ENCODE measurements at places on chromosomes 16 and 17. TPM values are rescaled to one million over a fixed set of nuclear protein-coding genes. Genes with fewer than 3 reads are reported as not detected.

DNA sequence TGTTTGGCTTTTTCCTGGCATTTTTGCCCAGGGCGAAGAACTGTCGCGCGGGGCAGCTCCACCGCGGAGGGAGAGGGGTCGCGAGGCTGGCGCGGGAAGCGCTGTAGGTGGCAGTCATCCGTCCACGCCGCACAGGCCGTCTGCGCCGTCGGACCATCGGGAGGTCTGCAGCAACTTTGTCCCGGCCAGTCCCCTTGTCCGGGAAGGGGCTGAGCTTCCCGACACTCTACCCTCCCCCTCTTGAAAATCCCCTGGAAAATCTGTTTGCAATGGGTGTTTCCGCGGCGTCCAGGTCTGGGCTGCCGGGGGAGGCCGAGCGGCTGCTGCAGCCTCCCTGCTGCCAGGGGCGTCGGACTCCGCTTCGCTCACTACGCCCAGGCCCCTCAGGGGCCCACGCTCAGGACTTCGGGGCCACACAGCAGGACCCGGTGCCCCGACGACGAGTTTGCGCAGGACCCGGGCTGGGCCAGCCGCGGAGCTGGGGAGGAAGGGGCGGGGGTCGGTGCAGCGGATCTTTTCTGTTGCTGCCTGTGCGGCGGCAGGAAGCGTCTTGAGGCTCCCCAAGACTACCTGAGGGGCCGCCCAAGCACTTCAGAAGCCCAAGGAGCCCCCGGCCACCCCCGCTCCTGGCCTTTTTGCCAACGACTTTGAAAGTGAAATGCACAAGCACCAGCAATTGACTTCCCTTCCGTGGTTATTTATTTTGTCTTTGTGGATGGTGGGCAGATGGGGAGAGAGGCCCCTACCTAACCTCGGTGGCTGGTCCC is 2.3 kb upstream of the CBX4 start:
- peak overlapping the region; percentile 30 for H3K4me3 ChIP-seq
- no peak for DNase-seq
- peaks cover 39% of the 10 kb centered on the region for H3K4me1 ChIP-seq
- peaks cover 14% of the 10 kb centered on the region for H3K36me3 ChIP-seq

The KRT27 gene
- total RNA-seq: not detected

The C17orf50 gene
- total RNA-seq: not detected

DNA sequence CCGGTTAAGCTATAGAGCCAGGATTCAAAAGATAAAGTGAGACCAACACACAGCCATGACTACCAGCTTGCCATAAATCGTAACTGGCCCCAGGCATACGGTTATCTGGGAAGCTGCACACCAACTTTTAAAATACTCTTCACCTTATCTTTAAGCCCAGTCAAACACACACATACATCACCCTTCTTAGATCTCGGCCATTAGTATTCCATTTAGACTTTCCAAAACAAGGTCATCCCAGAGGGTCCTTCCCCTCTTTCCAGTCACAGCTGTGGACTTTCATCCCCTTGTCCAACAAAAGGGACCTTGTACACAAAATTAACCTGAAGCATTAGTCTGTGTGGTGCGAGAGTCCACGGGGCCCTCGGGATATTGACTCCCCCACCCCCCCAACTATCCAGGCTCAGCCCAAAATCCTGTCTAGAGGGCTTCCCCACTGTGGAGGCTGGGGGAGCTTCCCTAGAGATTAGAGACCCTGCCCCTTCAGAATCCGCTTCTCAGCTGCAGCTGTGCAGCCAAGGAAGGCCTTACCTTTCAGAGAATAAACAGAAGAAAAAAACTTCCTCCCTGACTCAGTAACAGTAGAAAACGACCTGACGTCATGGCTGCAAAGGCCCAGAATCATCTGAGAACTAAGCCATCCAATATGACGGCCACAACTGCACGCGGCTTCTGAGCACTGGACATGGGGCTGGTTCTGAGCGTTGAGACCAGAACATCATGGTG is 9.9 kb downstream of the ZFHX3 start:
- no peak overlapping the region for H3K4me3 ChIP-seq
- DNase-seq: no peak
- H3K27ac ChIP-seq: no peak overlapping the region

The RNF222 gene
- not detected for total RNA-seq

DNA sequence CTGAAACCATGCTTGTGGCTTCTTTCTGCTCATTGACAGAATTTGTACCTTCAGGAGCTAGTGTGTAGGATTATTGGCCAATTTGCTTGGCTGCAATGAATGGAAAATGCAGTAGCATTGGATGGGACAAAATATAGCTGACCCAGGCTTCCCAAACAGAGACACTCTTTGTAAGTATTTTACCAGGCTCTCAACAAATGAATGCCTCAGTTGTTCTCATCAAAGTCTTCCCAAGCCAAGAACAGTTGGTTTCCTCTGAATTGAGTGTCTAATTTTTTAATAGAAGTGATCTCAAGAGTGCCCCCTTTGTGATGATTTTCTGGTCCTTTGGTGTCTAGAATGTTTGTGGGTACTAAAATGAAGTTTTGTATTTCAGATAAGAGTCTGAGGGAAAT is 140.9 kb downstream of the SHISA9 start:
- no peaks in the 10 kb centered on the region for H3K27me3 ChIP-seq
- no peak overlapping the region for H3K4me3 ChIP-seq
- H3K27ac ChIP-seq: no peak overlapping the region

DNA sequence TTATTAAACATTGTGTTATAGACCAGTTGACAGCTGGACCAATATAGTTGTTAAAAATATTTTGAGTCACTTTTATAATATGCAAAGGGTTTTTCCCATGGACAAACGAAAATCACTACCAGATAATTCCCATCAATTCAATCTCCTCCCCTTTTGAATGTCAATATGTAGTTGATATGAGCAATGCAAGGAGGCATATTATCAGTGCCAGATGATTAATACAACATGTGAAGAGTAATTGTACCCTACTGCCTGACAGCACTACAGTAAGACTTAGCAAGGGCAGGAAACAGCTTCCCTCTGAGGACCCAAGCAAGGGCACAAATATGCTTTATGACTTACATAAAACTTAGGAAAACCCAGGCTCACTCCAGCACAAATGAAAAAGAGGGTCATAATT is 17.3 kb downstream of the KANSL1 start:
- no peak overlapping the region for H3K27ac ChIP-seq
- DNase-seq: no peak
- peaks cover 52% of the 10 kb centered on the region for H3K4me1 ChIP-seq

The PRSS22 gene
- total RNA-seq: not detected

DNA sequence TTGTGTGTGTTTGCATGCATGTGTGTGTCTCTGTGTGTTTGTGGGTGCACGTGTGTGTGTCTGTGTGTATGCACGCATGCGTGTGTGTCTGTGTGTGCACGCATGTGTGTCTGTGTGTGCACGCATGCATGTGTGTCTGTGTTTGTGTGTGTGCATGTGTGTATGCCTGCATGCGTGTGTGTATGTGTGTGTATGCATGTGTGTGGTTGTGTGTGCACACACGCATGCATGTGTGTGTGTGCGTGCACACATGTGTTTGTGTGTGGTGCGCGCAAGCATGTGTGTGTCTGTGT is 239.9 kb upstream of the TNRC6C start:
- no peaks in the 10 kb centered on the region for H3K4me1 ChIP-seq
- H3K27me3 ChIP-seq: peaks cover 25% of the 10 kb centered on the region
- no peak for DNase-seq
- H3K4me3 ChIP-seq: no peak overlapping the region
- peaks cover 11% of the 10 kb centered on the region for H3K36me3 ChIP-seq
- H3K27ac ChIP-seq: no peak overlapping the region

DNA sequence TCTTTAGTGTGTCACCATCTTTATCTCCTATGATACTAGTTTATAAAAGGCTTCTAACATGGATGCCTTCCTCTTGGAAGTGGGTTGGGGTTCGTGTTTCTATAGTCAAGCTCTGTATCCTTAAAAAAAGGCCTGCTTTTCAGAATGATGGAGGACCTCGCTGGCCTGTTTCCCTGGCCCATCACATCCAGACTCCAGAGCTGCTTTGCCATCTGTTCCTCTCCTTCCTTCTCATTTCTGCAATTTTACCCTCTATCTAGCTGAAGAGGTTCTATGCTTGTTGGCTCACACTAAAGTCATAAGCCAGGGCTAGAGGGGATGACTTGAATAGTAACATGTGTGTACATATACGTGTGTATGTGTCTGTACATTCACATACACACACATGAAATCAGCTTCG is 450.8 kb upstream of the HSBP1 start:
- no peak for DNase-seq
- no peaks in the 10 kb centered on the region for H3K4me1 ChIP-seq
- H3K36me3 ChIP-seq: no peaks in the 10 kb centered on the region
- H3K27ac ChIP-seq: no peak overlapping the region
- H3K4me3 ChIP-seq: no peak overlapping the region

The KLHL10 gene
- total RNA-seq: not detected

DNA sequence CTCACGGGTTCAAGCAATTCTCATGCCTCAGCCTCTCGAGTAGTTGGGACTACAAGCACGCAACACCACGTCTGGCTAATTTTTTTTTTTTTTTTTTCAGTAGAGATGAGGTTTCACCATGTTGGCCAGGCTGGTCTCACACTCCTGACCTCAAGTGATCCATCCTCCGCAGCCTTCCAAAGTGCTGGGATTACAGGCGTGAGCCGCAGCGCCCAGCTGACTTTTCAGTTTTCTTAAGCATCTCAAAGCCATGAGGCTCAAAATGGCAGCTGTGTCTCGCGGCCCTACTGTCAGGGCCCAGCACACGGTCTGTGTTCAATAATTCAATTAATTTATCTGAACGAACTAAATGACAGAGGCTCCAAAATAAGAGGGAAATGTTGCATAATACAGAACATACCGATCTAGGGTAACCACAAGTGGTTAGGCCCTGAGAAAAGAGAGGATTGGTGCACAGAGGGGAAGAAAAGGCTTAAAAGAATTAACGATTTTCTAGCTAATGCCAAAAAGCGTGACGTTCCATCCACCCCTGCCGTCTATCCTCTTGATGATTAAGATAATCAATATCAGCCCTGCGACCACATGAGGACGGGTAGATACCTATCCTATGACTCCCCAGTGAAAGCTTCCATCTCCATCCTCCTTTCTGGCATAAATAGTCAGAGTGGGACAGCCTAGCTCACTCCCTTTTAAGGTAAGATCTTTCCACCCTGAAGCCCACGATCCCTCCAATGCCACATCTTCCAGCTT is 136.9 kb downstream of the SLC39A11 start:
- no peaks in the 10 kb centered on the region for H3K4me1 ChIP-seq
- H3K4me3 ChIP-seq: no peak overlapping the region
- H3K27me3 ChIP-seq: no peaks in the 10 kb centered on the region
- DNase-seq: no peak
- no peaks in the 10 kb centered on the region for H3K36me3 ChIP-seq

DNA sequence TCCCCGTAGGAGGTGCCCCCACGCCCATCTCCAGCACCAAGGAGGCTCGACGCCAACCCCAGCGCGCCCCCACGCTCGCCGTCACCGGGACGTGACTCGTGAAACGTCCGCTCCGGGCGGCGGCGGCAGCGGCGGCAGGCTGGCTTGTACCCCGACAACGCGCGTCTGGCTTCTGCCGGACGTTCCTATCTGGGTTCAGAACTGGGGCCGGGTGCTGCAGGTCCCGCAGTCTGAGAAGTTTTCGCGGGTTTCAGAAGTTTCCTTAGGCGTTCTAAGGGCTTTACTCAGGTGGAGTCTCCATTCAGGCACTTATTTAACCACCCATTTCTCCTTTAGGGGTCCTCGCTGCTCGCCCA is 672 bp upstream of the ALKBH5 start:
- H3K4me3 ChIP-seq: peak overlapping the region; percentile 94
- DNase-seq: peak; percentile 86
- no peaks in the 10 kb centered on the region for H3K27me3 ChIP-seq
- peaks cover 39% of the 10 kb centered on the region for H3K36me3 ChIP-seq
- H3K27ac ChIP-seq: peak overlapping the region; percentile 100

DNA sequence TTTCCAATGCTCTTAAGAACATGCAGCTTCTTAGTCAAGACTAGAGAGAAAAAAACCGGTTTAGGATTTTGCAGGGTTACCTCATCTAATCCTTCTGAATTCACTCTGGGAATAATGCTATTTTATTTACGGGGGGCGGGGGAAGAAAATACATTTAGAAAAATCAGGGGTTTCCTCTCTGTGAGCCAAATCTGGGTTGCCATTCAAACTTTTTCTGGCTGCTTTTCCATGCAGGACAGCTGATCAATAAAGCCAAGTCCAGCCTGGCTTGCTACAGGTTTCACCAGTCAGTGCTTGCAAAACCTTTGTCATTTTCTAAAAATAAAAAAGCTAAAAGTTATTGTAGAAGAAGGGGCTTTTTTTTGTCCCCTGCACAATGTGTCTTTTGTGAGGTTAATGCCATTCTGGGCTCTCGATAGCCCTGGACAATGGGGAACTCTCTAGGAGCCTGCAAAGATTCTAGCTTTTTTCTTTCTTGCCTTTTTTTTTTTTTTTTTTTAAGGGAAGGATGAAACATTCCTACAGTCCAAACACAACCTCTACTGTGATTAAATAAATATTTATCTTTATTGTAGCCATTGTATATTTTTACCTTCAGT is 13.1 kb upstream of the ZFHX3 start:
- H3K4me1 ChIP-seq: peaks cover 15% of the 10 kb centered on the region
- no peak overlapping the region for H3K27ac ChIP-seq
- peaks cover 74% of the 10 kb centered on the region for H3K27me3 ChIP-seq
- no peak for DNase-seq
- H3K4me3 ChIP-seq: no peak overlapping the region
- no peaks in the 10 kb centered on the region for H3K36me3 ChIP-seq

DNA sequence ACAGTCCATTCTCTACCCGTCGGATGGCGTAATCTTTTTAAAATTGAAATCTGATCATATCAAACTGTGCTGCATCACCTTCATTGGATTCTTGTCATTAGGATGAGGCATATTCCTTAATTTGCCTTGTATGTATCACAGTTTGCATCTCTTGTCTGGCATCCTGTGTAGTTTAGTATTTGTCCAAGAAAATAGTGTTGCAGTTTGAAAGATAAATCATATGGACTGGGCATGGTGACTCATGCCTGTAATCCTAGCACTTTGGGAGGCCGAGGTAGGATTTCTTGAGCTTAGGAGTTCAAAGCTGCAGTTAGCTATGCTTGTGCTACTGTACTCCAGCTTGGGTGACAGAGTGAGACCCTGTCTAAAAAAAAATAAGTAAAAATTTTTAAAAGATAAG is 5.8 kb upstream of the RSL1D1 start:
- peaks cover 36% of the 10 kb centered on the region for H3K4me1 ChIP-seq
- no peaks in the 10 kb centered on the region for H3K27me3 ChIP-seq
- H3K27ac ChIP-seq: no peak overlapping the region
- H3K4me3 ChIP-seq: no peak overlapping the region
- peaks cover 16% of the 10 kb centered on the region for H3K36me3 ChIP-seq

The AOC3 gene
- total RNA-seq: 0.53 TPM

GRCh38 chr17:32658470-32659418 is 172.0 kb downstream of the CDK5R1 start:
- H3K4me3 ChIP-seq: no peak overlapping the region
- H3K36me3 ChIP-seq: no peaks in the 10 kb centered on the region
- H3K27ac ChIP-seq: no peak overlapping the region
- H3K27me3 ChIP-seq: peaks cover 1% of the 10 kb centered on the region

GRCh38 chr17:73360961-73361761 is 49.4 kb upstream of the CDC42EP4 start:
- H3K4me1 ChIP-seq: no peaks in the 10 kb centered on the region
- H3K27ac ChIP-seq: no peak overlapping the region
- H3K4me3 ChIP-seq: no peak overlapping the region
- no peaks in the 10 kb centered on the region for H3K36me3 ChIP-seq

The PRSS36 gene
- 0.85 TPM for total RNA-seq
